ENCODE measurements at places on chromosomes 16 and 17. TPM values are rescaled to one million over a fixed set of nuclear protein-coding genes. Genes with fewer than 3 reads are reported as not detected.

- no peak for DNase-seq
- no peaks in the 10 kb centered on the region for H3K27me3 ChIP-seq
- no peaks in the 10 kb centered on the region for H3K4me1 ChIP-seq
These were observed 34.0 kb downstream of the DGKE start for GRCh38 chr17:56867948-56868376.

DNA sequence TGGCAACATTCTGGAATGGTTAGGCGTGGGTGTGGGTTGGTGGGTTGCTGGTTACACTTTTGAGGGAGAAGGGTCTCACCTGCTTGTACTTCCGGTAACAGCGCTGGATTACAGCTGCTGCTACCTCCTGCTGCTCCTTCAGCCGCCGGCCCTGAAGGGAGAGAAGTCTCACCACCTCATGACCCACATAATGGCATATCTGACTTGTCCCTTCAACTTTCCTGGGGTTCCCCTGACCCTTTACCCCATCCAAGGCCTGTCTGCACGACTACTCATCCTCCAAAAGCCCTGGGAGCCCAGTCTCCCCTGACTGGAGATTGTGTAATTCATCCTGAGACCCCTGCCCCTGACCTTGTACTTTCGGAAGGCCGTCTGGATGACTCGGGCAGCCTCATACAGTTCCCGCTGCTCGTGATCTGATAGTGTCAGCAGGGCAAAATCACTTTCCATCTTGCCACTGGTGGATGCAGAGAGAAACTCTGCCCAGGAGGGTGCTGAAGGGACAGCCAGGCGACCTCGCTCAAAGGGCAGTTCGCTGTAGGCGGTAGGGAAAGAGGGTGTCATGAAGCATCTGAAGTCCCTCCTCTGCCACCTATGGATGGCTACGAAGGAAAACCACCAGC is 2.0 kb upstream of the SPAG7 start:
- H3K4me1 ChIP-seq, result peaks cover 26% of the 10 kb centered on the region
- H3K4me3 ChIP-seq, result peak overlapping the region; percentile 59
- H3K27me3 ChIP-seq, result peaks cover 18% of the 10 kb centered on the region
- DNase-seq, result no peak
- H3K27ac ChIP-seq, result 0 out of 2 replicates have a peak overlapping the region, but pooled peaks have one; percentile 97
- H3K36me3 ChIP-seq, result no peaks in the 10 kb centered on the region

Gene TXNDC17
- polyA plus RNA-seq, result 887 TPM

- no peaks in the 10 kb centered on the region for H3K36me3 ChIP-seq
- no peaks in the 10 kb centered on the region for H3K27me3 ChIP-seq
- H3K27ac ChIP-seq, result no peak overlapping the region
- H3K4me3 ChIP-seq, result no peak overlapping the region
- H3K4me1 ChIP-seq, result peaks cover 7% of the 10 kb centered on the region
These were observed 197.6 kb downstream of the XYLT1 start for GRCh38 chr16:17273142-17273561.

Gene AKAP1
- polyA plus RNA-seq, result 19.6 TPM
